ENCODE measurements at places on chromosomes 12 and 14.

DNA sequence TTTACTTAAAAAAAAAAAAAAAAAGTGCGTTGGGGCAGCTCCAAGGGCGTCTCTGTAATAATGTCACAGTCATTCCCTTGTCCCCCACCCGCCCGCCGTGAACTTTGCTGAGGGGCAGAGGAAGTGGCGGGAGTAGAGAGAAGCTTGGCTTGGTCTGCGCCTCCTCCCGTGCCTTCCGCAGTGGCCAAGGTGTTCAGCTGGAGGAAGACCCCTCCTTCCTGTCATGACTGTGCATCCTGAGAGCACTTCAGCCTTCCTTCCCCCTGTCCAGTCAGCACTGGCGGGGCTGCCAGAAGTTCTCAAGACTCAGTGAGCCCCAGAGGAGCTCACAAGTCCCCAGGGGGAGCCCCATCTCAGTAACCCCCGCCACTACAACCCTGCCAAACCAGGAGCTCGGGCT, 32.2 kb downstream of the AACS start:
- DNase-seq: no peak

- DNase-seq: peak; percentile 77
Measured at GRCh38 chr12:111330800-111331752, 37.8 kb downstream of the PHETA1 start.

DNA sequence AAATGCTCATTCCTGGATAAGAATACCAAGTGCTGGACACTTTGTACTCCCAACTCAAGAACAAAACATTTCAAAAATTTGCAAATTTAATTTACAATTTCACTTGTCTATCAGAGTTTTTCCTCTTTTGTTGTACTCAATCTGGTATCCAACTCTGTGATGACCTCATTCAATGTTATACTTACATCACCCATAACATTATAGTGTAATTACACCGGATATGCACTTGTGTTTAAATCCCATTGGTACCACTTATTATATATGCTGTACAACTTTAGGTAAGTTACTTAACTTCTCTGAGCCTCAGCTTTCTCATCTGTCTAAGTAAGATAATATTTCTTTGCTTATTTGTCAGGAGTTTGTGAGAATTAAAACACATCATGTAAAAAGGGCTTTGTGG, 76.6 kb upstream of the KCNJ8 start:
- no peak for DNase-seq

DNA sequence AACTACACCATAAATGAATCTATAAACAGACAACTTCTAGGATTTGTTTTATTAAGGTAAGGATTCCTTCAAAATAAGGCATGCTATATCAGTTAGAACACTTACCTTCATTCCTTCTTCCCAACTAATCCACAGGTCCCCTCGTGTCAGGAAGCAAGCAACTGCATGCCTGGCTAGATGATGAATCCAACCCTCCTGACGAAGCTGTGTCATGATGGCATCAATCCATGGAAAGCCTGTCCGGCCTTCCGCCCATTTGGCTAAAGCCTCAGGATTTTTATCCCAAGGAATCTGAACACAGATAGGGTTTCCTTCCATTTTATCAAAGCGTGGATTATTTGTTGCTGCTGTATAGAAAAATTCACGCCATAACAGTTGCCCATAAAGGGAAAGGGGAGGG, 12.5 kb upstream of the MTERF2 start:
- no peak for DNase-seq

- DNase-seq: peak; percentile 55
Measured at GRCh38 chr12:31658471-31659086, 909 bp upstream of the ETFBKMT start.

GRCh38 chr14:103735439-103735814, 19.8 kb downstream of the ZFYVE21 start:
- no peak for DNase-seq

DNA sequence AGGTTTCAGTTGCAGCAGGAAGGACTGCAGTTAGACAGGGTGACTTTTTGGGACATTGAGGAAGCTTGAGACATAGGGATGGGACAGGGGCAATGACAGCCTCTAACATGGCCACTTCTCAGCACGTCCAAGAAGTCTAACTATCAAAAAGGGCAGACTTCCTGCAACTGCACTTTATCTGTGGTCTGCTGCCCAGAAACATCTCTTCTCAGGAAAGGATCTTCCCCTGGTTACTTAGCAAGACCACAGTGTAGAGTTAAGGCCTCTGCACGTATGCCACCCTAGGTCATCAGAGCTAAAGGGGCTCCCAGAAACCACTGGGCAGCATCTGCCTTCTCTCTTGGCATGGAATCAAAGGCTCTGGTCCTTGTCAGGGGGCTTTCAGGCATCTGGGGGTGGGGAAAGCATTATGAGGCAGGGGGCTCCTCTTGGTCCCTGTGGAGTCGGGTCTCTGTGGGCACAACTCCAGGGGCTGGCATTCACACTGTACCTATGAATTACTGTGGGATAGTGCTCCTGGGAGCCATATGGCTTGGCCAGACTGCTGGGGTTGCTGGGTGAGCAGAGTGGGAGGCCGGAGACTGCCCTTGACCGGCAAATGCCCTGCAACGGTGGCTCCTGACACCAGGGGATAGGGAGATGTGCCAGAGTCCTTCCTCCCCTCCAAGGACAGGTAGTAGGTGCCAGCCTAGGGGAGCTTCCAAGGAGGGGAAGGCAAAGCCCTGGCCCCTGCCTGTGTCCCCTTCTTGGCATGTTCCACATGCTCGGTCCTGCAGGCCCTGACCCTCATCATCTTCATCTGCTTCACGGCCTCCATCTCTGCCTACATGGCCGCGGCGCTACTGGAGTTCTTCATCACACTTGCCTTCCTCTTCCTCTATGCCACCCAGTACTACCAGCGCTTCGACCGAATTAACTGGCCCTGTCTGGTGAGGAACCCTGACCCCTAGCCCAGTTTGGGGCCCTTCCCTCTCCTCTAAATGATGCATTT, 1.0 kb downstream of the CMTM5 start:
- DNase-seq: peak; percentile 28

- no peak for DNase-seq
Measured at GRCh38 chr14:32458720-32459119, 129.6 kb downstream of the AKAP6 start.

GRCh38 chr12:114392909-114393308, 13.0 kb downstream of the TBX5 start:
- no peak for DNase-seq

DNA sequence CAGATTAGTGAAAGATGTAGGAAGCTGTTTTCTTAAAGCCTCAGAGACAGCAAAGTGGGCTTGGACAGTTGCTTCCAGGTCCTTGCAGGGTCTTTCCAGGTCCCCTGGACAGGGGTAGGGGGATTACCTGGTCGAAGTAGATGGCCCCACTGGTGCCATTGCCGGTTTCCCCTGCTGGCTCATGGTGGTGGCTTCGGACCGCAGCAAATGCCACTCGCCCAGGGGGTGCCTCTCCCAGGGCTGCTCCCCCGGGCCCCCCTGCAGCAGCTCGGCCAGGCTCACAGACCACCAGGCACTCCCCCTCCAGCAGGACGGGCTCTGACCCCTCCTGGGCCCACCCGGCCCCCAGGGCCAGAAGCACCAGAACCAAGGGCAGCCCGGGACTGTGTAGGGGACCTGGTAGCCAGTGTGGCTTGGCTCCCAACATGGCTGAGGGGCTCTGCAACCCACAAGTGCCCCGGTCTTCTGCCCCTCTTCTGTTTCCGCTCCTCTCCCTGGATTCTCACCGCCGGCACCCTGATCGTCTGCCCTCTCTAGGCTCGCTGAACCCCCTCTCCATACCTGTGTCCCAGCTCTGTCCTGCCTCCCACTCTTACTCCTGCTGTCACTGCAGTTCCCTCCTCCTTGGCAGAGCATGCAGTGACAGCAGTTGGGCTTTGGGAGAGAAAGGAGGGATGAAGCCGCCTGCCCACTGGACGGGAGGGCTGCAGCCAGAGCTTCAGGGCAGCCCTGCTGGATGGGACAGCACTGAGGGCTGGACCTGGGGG, 657 bp downstream of the CBLN3 start:
- DNase-seq: no peak

- no peak for DNase-seq
Measured at GRCh38 chr12:99600388-99600787, 47.2 kb upstream of the GARIN6 start.

GRCh38 chr14:34299360-34299759, 162.7 kb downstream of the SPTSSA start:
- no peak for DNase-seq

DNA sequence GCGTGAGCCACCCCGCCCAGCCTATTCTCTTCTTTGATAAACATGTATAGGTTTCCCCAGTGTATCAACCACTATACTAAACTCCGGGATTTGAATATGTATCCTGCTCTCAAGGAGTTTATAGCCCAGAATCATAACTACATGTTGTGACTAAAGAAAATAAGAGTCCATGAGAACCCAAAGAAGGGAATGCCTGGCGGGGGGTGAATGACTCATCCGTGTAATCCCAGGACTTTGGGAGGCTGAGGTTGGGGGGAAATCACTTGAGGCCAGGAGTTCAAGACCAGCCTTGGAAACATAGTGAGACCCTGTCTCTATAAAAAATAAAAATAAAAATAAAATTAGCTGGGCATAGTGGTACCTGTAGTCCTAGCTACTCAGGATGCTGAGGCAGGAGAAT, 57.2 kb downstream of the SIX6 start:
- no peak for DNase-seq

- no peak for DNase-seq
Measured at GRCh38 chr12:111953455-111953854, 59.5 kb downstream of the TMEM116 start.

- DNase-seq: no peak
Measured at GRCh38 chr12:52189376-52190174, 2.2 kb downstream of the KRT80 start.

DNA sequence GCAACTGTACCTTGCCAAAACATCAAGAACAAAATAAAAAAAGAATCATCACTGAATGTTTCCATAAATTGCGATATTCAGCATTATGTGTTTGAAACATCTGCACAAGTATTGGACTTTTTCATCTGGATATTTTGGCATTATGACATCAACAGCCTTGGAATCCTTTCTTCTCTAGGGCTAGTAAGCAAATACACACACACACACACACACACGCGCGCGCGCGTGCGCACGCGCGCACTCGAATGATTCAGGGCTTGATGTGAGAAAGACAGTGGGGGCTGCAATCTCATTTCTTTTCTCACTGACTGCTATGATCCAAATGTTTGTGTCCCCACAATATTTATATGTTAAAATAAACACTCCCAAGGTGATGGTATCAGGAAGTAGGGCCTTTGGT, 90.0 kb upstream of the SLC38A4 start:
- no peak for DNase-seq

- no peak for DNase-seq
Measured at GRCh38 chr12:15474766-15475165, 152.5 kb downstream of the PTPRO start.
